ENCODE measurements at places on chromosomes 16 and 17. TPM values are rescaled to one million over a fixed set of nuclear protein-coding genes. Genes with fewer than 3 reads are reported as not detected.

Gene TCAP
- total RNA-seq: 0.48 TPM

- no peak for DNase-seq
Measured at GRCh38 chr16:77877712-77878347, 89.5 kb downstream of the VAT1L start.

GRCh38 chr17:45265821-45266220, 3.9 kb upstream of the SPATA32 start:
- no peak for DNase-seq

- no peak for DNase-seq
Measured at GRCh38 chr17:60391471-60392041, 377 bp downstream of the USP32 start.

Data from breast epithelium (tissue), 4 donors.